ENCODE measurements at places on chromosomes 12 and 14. TPM values are rescaled to one million over a fixed set of nuclear protein-coding genes. Genes with fewer than 3 reads are reported as not detected.

DNA sequence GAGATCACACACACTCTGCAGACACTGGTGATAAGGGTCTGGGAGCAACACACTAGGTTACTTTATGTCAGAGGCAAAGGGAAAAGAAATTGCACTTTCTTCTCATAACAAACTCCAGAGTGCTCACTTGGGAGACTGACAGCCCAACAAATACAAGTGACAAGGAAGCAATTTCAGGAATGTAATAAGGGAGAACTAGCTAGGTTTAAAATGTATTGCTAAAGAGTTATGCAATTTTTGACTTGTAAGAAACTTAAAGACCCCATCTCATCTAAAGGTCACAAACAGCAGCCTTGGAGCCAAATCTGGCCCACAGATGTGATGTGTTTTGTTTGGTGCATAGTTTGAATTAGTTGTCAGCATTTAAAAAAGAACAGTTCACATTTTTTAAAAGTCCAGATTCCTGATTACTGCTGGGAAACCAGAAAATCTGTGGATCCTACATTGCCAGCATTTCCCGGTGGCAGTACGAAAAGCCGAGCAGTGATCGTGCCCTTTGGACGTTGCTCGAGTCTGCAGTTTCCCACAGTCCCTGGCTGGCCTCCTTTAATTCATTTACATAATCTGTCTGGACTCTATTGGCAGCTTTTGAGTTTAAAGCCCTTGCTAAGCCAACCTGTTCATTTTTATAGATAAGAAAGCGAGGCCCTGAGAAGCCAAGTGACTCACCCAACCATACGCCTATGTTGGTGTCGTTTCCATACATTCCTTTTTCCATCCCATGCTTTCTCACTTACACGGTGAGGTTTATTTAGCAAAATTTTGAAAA lies 42.0 kb upstream of the ETV6 start:
- H3K27ac ChIP-seq: no peak overlapping the region
- H3K4me1 ChIP-seq: no peaks in the 10 kb centered on the region
- H3K36me3 ChIP-seq: no peaks in the 10 kb centered on the region
- H3K4me3 ChIP-seq: no peak overlapping the region
- H3K27me3 ChIP-seq: no peaks in the 10 kb centered on the region
- DNase-seq: no peak

DNA sequence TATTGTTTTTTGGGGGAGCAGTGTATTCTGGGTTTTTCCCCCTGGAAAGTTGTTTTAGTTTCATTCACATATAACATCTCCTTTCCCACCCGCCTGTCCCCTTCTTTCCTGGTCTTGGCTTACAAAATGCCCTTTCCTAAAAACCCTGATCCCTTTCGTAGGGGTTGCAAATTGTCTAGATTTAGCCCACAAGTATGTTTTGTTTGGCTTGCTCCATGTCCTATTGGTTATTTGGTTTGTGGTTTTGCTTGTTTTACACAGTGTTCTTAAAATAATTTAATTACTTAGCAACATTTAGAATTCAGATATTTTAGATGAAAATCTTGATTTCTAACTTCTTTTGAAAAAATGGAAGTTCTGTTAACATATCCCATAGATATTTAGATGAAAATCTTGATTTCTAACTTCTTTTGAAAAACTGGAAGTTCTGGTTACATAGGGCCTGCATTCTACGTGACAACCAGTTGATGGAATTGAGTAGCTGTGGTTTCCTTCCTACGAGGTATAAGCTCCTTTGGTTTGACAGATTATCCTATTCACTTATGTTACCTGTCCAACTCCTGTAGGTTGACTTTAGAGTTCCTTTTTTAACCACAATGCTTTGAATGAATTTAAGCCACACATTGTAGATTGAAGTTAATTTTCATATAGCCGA lies 89.2 kb upstream of the TMEM263 start:
- H3K36me3 ChIP-seq: peaks cover 34% of the 10 kb centered on the region
- H3K4me3 ChIP-seq: no peak overlapping the region
- H3K4me1 ChIP-seq: no peaks in the 10 kb centered on the region
- H3K27me3 ChIP-seq: no peaks in the 10 kb centered on the region
- H3K27ac ChIP-seq: no peak overlapping the region

Gene TEAD4
- polyA plus RNA-seq: 5.3 TPM

Gene RILPL2
- 14.8 TPM for polyA plus RNA-seq

Gene SPIC
- polyA plus RNA-seq: 6.7 TPM

DNA sequence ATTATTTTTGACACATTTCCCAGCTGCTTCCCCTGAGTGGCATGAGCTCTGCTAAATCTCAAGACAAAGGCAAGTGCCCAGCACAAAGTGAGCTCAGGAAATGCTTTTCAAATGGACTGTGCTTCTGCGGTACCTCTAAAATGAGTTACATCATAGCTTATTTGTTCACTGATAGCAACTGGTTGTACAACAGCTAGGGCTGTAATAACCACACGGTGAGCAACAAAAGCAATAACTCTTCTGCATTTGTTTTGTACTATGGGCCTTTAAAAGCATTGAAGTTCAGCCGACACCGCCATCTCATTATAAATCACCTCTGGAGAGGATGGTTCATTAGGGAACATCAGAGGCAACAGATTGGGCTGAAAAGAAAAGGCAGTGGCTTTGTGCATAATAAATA lies 475.0 kb downstream of the GLT1D1 start:
- H3K36me3 ChIP-seq: no peaks in the 10 kb centered on the region
- H3K27me3 ChIP-seq: no peaks in the 10 kb centered on the region
- H3K27ac ChIP-seq: no peak overlapping the region
- H3K4me1 ChIP-seq: no peaks in the 10 kb centered on the region

- DNase-seq: peak; percentile 85
- H3K4me1 ChIP-seq: peaks cover 61% of the 10 kb centered on the region
- H3K27me3 ChIP-seq: no peaks in the 10 kb centered on the region
- no peaks in the 10 kb centered on the region for H3K36me3 ChIP-seq
- H3K4me3 ChIP-seq: no peak overlapping the region
Measured at GRCh38 chr12:92034858-92035401, 110.7 kb downstream of the BTG1 start.

Gene PNMA1
- 13.1 TPM for polyA plus RNA-seq

DNA sequence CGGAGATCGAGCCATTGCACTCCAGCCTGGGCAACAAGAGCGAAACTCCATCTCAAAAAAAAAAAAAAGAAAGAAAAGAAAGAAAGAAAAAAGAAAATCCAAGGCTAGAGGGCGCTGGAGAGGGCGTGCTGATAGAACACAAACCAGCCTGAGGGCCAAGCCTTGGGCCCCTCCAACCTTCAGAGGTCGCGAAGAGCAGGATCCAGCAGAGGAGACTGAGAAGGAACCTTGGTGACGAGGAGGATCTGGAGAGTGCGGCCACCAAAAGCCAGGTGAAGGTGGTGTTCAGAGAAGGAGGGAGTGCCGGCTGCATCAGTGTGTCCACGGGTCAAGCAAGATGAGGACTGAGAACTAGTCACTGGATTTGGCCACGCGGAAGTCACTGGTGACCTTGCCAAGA lies 4.1 kb upstream of the DYNC1H1 start:
- DNase-seq: peak; percentile 69
- H3K4me1 ChIP-seq: peaks cover 13% of the 10 kb centered on the region
- H3K27me3 ChIP-seq: no peaks in the 10 kb centered on the region
- H3K27ac ChIP-seq: no peak overlapping the region
- H3K36me3 ChIP-seq: no peaks in the 10 kb centered on the region
- no peak overlapping the region for H3K4me3 ChIP-seq

Gene C1R
- polyA plus RNA-seq: 183 TPM

GRCh38 chr14:24874514-24875202 lies 175.3 kb downstream of the STXBP6 start:
- DNase-seq: no peak
- H3K4me1 ChIP-seq: peaks cover 13% of the 10 kb centered on the region
- H3K27me3 ChIP-seq: no peaks in the 10 kb centered on the region
- no peak overlapping the region for H3K27ac ChIP-seq
